ENCODE measurements at places on chromosomes 11 and 22.

GRCh38 chr11:93116641-93117441 is 81.0 kb downstream of the SLC36A4 start:
- peak; percentile 88 for DNase-seq

GRCh38 chr11:11472106-11472505 is 119.1 kb upstream of the CSNK2A3 start:
- DNase-seq, result no peak

DNA sequence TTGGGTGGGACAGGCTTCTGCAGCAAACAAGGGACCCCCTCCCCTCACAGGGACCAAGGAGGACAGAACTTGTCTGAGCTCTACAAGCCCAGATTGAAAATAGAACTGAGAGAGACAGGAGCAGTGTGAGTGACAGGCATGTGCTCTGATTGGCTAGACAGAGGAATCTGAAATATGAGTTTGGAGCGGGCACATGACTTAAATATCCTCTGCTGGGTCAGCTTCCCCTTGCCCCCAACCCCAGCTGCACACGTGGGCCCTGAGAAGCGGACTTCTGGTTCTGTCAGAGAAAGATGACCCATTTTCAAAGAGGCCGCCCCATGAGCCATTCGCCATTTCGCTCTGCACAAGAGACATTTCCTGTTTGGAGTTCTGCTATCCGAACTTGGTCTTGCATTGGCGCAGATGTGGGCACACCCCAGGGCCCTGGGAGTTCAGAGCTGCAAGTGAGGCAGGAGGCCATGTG is 5.3 kb downstream of the TUBA8 start:
- no peak for DNase-seq

DNA sequence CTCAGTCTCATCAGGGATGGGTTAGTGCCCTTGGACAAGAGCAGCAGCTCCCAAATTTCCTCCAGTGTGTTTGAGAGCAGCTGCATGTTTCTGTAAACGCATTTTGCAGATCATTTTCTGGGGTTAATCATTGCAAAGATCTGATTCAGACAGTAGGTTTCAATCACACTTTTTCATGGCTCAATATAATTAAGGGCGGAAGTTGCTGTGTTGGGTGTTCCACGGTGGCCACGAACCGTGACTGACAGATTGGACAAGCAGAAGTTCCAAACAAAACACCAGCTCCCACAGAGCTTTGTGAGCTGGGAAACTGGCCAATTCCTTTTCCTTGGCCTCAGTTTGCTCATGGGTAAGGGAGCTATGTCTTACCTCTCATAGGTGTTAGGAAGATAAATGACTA is 8.4 kb upstream of the RASSF10 start:
- no peak for DNase-seq

DNA sequence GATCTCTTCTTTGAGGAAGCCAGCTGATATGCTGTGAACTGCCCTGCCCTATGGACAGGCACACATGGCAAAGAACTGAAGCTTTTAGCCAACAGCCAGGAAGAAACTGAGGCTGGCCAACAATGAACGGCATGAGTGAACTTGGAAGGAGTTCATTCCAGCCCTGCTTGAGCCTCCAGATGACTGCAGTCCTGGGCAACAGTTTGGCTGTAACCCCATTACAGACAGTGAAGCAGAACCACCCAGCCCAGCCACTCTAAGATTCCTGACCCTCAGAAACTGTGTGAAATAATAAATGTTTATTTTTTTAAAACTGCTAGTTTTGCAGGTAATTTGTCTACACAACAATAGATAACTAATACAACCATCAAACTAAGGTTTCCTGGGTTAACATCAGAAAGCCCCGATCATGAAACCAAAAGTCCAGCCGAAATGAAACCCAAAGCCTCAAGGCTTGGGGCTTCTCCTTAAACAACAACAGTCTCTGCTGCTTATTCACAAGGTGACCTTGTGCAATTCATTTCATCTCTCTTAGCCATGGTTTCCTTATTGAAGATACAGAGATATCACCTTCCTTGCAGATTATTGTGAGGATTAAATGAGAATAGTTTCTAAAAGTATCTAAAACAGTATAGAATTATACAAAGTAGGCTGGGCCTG is 31.4 kb downstream of the PAK1 start:
- no peak for DNase-seq

- DNase-seq, result peak; percentile 96
These were observed 1.3 kb upstream of the ESAM start for GRCh38 chr11:124763156-124763947.
